ENCODE measurements at places on chromosomes 3 and 15. TPM values are rescaled to one million over a fixed set of nuclear protein-coding genes. Genes with fewer than 3 reads are reported as not detected.

Gene GADL1
- 1.9 TPM for total RNA-seq

Gene LDHAL6B
- total RNA-seq = not detected

Gene TRMT10C
- 10.0 TPM for total RNA-seq

Gene CKMT1B
- not detected for total RNA-seq

Gene ZIC1
- not detected for total RNA-seq

Gene DUOXA2
- total RNA-seq = not detected

Gene PLA2G4F
- total RNA-seq = under 0.01 TPM

Gene ADAMTS9
- 0.16 TPM for total RNA-seq

Gene SCN5A
- total RNA-seq = under 0.01 TPM

Gene SLC25A38
- 19.9 TPM for total RNA-seq

Gene ATP2C1
- total RNA-seq = 186 TPM

Gene RPUSD2
- 10.9 TPM for total RNA-seq

Gene GOLGA8R
- 2.7 TPM for total RNA-seq

Gene CHRNA3
- total RNA-seq = under 0.01 TPM

Gene SPRED1
- 50.1 TPM for total RNA-seq

Gene PDCD10
- 38.1 TPM for total RNA-seq
